Motor neuron (in vitro differentiated cells): ENCODE measurements at places on chromosomes 3 and 15.

DNA sequence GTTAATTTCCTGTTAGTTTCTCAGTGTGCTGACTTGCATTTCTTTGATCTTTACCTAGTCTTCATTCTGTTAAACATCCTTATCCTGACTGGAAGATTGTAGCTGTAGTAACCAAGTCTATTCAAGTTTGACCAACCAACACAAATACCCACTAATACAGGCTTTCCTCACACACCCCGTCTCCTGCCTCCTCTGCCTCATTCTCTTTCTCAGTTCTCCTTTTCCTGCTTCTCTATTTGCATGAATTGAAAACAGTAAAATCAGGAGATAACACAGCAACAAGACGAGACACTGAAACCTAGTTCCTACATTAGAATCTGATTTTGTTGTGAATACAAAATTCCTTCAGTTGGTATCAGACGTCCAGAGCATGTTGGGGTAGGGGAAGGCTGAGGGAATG lies 116.9 kb upstream of the ARPP21 start:
- no peak for ATAC-seq

DNA sequence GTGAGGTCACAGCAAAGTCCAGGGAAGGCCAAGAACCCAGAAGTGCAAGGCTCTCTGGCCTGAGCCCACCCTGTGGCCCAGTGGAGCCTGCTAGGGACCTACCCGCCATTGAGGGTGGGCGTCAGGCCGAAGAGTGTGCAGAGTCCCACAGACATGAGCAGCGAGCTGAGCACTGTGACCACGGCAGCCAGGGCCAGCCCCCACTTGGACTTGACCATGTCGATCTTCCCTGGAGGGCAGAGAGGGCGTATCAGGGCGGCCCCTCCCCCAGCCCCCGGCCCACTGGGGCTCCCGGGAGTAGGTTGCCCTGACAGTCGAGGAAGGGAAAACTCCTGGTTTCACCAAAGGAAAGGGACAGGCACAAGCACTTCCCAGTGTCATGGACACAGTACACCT lies 44.6 kb downstream of the PTPN23 start:
- ATAC-seq = no peak

DNA sequence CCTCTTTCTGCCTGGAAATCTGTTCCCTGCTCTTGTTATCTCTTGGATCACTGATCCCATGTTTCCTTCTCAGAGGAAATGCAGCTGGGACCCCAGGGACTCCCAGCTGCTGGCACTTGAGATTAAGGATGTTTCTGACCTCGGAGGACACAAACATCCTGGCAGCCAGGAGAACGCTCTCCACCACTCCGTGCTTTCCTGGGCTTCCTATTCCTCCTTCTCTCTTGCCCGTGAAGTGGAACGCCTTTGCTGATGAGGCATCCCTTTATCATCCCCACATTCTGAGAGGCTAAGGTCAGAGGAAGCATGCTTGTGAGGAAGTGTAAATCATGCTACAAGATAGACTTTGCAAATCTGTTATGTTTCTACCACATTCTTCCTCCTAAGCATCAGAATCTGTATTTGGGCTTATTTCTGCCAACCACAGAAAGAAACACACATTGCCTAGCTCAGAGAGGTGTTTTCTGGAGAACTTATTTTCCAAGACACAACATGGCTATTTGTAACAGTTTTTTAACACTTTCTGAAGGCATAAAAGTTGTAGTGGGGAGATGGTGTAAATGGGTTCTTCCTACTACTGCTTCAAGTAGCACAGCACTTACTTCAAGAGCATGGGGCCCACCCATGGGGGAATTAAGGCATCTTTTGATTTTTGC lies 25.6 kb upstream of the LDHAL6B start:
- no peak for ATAC-seq

DNA sequence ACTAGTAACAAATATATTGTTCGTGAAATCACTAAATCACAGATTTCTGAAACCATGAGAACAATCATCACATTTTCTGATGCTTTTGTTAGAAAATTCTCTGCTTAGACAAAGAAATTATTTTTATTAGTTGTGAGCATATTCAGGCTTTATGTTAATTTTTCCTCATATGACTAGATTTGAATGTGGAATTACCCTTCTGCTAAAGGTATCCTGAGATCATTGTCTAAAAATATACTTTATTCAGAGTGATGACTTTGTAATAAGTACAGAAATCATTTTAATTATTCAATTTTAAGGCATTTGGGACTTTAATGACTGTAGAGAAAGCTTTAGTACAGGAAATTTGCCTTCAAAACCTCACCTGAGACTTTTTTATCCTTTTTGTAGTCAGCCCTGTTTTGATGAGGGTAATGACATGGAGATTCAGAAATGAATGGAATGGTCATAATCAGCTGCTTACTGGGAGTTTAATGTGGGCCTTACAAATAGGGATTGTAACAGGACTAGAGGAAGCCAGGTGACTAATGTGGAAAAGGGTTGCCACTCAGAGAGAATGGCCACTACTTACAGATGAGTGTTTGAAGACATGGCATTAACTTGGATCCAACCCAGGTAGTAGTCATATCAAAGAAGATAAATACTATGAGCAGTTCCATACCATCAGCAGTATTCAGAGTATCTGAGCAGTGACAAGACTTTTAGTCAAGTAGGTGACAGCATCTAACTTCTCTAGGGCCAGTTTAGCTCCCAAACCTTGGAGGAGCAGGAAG lies 148.3 kb downstream of the MBNL1 start:
- ATAC-seq = no peak

DNA sequence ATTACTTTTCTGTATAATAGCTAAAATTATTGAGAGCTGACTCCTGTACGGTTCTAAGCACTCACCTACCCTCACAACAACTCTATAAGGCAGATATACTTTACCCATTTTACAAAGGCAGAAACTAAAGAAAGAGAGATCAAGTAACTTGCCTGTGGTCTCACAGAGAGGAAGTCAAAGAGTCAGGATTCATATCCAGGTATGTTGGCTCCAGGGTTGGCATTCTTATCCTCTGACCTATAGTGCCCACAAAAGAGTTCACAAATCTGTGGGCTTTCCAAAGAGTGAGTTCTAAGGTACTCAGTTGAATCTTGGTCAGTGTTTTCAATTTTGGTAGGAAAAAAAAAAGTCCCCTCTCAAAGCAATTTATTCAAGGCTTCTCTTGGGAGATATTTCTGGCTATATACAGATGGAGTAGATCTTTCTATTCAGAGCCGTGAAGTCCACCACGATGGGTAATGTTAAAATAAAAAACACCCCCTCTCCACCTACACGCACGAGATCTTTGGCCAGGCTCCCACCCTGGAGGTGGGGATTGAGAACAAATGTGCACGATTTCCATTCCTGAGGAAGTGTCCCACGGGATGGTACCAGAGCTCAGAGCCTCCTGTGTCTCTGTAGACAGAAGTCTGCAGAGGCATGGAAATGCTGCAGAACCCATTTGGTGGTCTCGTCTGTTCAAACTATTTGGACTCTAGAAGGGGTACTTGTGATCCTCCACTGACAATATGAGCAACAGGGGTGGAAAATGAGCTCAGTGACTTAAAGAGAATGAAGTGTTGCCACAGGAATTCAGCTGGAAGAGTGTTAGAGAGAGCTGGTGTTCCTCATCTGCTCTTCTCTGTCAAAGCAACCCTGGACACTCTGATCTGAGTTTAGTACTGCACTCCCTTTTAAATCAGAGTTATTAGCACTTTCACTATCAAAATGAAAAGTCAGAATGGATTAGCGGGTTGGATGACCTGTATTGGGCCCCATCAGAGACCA lies 212.1 kb upstream of the EIF1B start:
- no peak for ATAC-seq

DNA sequence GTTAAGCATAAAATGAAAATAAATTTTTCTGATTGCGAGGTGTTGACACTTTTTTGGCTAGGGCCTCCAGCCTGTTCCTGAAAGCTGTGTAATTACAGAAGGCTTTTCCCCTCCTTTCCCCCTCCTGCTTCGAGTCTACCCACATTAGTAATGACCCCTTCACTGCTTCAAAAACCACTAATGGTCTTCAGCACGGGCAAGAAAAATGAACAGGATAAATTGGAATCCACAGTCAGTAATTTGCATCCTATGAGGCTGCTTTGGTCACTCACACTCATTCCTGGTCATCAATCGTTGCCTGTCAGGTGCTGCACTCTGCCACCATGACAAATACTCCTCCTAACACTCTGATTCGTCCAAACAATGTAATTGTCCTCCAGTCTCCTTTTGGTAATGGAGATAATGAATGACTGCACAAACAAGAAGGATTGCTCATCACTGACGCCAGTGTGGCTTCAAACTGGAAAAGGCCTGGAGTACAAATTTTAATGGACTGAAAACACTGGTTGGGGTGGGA lies 148.6 kb downstream of the MEIS2 start:
- ATAC-seq = peak; percentile 92

DNA sequence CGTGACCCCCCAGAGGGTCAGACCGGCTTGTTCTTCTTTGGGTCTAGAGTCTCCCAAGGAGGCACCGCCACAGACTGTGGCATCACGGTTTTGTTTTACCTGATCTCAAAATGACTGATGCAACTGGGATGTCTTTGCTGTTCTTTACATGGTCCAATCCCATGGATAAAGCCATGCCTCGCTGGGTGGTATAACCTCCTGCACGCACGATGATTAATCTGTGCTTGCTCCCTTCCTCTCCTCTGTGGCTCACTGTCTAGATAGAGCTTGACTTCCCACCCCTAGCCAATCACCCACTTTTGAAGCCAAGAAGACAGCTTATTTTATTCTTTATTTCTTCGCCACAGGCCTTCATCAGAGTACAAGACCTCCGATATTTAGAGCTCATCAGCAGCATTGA lies 36.6 kb upstream of the RHO start:
- no peak for ATAC-seq

GRCh38 chr15:36428102-36428845 lies 151.2 kb upstream of the CDIN1 start:
- peak; percentile 95 for ATAC-seq

GRCh38 chr3:37279236-37279635 lies 104.9 kb upstream of the LRRFIP2 start:
- no peak for ATAC-seq

DNA sequence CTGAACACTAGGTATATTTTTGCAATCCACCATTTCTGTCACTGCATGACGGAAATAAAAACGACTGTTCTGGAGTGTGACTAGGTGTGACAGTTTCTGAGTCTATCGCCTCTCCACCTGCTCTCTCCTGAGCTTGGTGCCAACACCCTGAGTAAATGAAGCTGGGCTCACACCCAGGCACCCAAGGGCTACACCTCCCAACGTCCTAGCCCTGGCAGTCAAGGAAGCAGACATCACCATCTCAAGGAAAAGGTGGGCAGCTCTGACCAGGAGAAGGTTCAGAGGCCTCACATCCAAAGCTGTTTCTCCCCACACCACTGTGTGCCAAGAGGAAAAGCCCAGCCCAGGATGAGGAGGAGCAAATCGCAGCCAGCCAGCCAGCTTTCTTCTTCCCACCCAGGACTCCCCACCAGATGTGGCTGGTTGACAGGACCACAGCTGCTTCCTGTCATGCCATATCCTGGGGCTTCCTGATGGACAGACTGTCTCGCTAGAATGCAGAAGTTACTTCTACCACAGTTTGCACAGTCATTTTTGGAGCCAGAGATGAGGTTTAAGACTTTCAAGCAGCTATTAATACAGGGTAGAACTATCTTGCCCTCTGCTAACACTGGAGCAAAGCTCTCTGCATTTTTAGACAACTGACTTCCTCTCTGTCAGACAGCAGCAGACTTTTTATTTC lies 3.3 kb downstream of the SCAMP2 start:
- no peak for ATAC-seq

DNA sequence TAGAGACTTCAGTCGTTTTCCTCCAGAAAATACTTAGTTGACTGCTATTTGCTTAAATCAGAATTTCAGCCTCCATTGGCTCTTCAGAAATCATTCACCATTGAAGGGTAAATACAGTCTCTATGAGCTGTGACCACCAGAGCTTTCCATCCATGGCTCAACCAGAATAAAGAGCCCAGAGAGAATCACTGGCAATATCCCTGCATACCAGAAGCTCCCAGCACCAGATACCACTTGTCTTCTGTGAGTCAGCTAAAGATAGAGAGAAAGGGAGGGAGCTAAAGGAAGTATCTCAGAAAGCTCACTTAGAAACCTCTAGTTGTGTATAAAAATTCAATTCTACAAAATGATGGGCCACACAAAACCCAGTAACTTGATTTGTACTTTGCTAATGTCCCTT lies 115.2 kb upstream of the TMCO5A start:
- no peak for ATAC-seq

DNA sequence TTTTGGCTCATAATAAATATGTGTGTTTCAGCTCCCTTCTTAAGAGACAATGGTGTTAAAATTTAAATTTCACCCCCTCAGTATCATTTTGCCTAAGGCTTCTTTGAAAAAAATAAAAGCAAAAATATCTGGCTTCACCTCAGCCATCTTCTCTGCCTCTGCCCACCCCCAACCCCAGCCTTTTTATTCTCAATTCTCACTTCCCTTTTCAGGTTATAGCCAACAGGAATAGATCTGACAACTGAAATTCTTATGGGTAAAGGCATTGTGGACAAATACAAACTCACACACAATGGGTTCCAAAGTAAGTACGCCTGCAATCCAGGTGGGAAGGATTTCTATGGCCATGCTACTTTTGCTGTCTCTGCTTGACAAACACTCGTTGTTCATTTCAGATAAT lies 399.0 kb upstream of the ARRDC4 start:
- ATAC-seq = no peak

DNA sequence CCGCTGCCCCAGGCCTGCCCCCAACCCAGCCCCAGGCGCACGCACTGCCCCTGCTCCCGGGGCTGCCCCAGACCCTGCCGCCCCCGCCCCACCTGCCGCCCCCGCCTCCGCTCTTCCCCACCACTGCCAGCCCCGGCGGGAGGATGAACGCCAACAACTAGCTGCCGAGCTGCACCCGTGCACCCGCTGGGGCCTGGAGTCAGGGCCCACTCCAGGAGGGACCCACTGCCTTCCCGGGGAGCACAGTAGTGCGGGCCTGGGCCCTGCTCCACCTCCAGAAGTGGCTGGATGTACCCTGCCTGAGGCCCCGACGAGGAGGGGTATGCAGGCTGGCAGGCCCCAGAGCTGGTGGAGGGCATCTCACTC lies 10.9 kb downstream of the ZBTB47 start:
- no peak for ATAC-seq

- ATAC-seq = no peak
Measured at GRCh38 chr3:155815030-155815545, 9.0 kb upstream of the C3orf33 start.

DNA sequence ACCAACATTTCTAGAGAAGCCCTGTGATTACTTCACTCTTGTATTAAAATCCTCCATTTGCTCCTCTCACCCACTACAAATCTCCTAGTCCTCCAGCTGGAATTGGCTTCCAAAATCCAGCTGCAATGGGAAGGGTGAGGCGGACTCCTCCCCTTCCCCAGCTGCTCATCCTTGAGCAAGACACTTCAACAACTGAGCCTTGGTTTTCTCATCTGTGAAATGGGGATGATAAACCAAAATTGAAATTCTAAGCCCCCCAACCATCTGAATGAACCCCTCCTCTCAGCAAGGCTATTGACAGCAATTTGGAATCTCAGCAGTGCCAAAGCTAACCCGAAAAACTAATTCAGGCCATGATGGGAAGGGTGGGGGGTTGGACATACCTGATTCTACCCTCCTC lies 9.4 kb downstream of the FAM174B start:
- no peak for ATAC-seq

DNA sequence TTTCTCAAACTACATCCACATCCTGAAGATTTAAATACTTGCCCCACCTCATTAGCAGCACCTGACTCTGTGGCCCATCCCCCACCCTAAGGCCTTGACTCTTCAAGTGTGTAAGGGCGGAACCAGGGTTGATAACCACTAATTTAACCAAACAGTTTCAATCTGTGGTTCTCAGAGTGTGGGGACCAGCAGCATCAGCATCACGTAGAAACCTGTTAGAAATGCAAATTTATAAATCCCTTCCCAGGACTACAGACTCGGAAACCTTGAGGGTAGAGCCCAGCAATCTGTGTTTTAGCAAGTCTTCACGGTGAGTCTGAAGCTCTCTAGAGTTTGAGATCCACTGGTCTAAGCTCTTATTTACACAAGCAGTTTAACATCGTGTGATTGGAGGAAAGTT lies 12.4 kb downstream of the GNB4 start:
- ATAC-seq = no peak
